ENCODE measurements at places on chromosomes 16 and 17.

DNA sequence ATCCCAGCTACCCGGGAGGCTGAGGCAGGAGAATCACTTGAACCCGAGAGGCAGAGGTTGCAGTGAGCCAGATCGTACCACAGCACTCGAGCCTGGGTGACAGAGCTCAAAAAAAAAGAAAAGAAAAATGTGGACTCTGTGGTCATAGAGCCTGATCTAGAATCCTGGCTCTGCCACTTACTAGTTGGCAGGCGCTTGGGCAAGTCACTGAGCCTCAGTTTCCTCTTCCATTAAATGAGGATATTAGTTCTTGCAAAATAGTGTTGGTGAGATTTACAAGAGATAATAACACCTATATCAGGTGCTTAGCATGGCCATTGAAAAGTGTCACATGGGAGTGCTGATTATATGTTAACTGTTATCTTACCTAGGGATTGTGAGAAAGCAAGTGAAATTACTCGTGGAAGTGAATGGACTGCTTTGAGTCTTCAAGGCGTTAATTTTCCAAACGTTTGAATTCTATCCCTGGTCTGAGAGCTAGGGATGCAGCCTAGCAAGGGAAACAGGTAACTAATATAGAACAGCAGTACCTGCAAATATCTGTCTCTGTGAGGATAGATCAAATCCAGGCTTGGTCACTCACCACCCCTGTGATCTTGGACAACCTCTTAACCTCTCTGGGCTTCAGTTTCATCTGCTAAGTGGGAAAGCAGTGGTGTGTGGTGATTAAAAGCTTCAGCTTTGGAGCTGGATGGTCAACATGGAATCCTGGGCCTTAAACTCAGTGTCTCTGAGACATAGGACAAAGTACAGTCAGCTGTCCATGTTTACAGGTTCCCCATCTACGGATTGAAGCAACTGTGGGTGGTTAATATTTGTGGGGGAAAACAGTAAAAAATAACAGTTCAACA, 953 bp upstream of the NSMCE1 start:
- no peak for DNase-seq

- no peak for DNase-seq
Measured at GRCh38 chr17:81455387-81455786, 57.2 kb downstream of the ACTG1 start.

GRCh38 chr16:31513884-31514283, 5.7 kb upstream of the RUSF1 start:
- DNase-seq = no peak

- DNase-seq = no peak
Measured at GRCh38 chr17:81682565-81683207, 911 bp downstream of the ARL16 start.

DNA sequence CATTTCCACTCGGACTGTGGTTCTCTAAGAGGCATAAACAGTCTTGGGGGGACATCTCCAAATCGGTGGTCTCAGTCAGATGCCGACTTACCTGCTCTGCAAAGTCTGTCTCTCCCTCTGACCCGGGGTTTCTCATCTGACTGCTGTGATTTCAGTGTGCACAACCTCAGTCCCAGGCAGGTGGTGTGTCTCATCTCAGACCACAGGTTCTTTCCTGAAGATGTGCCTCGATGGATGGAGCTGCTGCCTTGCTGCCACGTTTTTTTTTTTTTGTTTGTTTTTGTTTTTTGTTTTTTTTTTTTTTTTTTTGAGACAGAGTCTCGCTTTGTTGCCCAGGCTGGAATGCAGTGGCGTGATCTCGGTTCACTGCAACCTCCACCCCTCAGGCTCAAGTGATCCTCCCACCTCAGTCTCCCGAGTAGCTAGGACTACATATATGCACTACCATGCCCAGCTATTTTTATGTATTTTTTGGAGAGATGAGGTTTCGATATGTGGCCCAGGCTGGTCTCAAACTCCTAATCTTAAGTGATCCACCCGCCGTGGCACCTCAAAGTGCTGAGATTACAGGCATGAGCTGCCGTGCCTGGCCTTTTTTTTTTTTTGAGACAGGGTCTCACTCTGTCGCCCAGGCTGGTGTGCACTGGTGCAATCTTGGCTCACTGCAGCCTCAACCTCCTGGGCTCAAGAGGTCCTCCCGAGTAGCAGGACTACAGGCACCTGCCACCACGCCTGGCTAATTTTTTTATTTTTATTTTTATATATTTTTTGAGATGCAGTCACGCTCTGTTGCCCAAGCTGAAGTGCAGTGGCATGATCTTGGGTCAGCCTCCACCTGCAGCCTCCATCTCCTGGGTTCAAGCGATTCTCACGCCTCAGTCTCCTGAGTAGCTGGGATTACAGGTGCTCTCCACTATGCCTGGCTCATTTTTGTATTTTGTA, 15.4 kb downstream of the SPIRE2 start:
- DNase-seq = no peak

DNA sequence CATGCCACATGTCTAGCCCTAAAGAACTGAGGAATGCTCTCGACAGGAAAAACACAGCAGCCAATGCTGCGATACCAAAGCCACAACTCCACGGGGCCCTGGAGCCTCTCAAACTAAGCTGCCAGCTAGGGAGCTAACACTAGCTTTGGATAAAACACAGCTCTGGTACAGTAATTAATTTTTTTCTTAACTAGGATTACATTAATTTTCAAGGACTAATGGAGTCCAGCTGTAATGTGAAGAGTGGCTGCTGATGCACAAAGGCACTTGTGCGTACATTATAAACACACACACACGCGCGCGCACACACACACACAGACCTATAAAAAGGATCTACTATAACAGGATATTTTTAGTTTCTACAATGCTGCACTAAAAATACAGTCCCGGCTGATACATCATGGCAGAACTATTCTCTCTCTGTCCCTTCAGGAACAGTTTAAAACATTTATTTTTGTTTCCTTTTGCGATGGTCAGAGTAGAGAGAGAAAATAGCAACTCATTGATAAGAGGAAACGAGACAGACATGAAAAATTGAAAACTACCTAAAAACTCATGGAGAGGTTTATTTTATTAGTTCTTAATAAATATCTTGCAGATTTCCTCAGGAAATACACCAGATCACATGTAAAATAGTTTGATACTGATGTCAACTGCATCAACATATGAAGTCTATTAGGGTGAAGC, 88.5 kb downstream of the SMG6 start:
- peak; percentile 79 for DNase-seq

DNA sequence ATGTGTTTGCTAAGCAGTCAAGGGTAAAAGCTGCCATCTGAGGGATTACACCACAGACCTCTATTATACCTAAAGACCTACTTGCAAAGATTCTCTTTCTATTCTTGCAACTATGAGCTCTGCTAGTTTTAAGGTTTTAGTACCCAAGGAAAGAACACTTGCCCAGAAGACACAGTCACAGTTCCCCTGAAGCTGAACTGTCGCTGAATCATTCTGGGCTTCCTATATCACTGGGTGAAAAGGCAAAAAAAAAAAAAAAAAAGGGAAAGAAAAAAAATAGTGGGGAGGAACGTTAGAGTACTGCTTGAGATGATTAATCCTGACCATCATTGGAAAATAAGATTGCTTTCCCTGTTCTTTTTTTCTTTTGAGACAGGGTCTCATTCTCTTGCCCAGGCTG, 37.9 kb downstream of the LYRM1 start:
- DNase-seq = peak; percentile 24

GRCh38 chr17:8608001-8608400, 22.5 kb downstream of the MYH10 start:
- no peak for DNase-seq

DNA sequence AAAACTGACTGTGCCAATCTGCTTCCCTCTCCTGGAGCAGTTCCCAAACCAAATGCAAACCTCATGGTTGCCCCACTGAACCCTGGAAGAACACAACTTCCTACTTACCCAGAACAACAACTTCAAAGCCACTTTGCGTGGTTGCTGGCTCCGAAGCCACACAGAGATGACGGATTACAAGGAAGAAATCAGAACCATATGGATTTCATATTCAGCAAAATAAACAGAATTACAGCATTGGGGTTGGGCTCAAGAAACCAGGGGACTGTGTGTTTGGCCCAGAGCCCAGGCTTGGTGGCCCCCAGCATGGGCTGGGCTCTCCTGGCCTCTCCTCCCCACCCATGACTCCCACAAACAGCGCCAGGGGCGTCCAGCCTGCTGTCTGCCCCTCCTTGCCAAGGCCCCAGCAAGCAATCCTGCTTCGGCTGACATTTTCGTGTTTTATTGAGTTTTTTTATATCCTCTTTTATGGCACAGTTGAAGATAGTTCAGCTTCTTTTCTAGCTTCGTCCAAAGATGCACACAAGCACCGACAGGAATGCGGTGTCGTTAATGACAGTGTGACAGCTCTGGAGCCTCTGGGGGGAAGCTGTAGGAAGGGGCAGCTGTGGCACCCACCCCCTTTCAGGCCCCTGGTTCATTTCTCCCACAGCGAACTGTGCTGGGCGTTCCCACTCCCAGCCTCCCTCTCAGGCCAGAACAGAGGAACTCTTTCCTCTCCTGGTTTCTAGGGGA, 137.1 kb downstream of the GAS7 start:
- DNase-seq = no peak

DNA sequence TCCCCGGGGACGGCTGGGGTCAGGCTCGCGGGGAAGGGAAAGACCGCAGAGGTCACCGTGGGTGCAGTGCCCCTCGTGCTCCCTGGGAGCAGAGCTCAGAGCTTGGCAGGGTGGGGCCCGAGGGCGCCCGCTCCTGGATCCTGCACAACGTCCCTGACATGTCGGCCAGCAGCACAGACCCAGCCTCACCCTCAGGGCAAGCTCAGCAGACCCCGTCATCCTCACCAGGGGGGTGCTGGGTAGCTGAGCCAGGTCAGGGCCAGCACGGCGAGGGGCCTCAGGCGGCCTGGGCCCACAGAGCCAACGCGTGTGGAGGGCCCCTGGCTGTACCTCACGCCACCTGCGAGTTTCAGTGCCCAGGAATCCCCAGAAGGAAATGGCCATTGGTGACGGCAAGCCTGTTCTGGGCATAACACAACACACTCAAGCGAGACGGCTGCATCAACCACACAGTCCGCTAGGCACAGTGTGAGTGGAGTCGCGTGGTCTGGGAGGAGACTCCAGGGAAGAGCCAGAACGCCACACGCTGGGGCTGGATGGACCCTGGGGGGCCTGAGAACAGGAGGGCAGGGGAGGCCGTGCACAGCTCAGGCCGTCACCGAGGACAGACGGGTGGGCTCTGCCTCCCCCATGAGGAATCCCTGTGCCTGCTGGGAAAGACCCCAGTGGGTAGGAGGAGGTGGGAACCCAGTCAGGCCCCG, 60.3 kb downstream of the ZNF778 start:
- no peak for DNase-seq

DNA sequence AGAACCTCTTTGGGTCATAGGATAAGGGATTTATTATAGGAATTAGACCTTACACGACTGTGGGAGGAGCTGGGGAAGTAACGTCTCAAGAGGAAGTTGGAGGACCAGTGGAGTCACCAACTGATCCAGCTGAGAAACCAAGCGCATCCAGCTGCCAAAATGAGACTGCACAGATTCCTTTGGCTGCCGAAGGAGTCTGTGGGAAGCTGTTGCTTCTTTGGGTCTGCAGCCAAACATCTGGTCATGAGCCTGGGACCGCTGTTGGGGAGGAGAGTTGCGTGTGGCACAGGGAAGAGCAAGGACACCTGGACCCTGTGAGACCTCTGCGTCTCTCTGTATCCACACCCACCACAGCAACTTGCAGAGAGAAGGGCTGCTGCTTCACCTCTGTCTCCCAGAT, 2.4 kb upstream of the NACA2 start:
- no peak for DNase-seq

GRCh38 chr16:29806641-29807425, 504 bp downstream of the MAZ start:
- DNase-seq = peak; percentile 27

- no peak for DNase-seq
Measured at GRCh38 chr16:55351936-55352335, 27.9 kb downstream of the IRX6 start.

DNA sequence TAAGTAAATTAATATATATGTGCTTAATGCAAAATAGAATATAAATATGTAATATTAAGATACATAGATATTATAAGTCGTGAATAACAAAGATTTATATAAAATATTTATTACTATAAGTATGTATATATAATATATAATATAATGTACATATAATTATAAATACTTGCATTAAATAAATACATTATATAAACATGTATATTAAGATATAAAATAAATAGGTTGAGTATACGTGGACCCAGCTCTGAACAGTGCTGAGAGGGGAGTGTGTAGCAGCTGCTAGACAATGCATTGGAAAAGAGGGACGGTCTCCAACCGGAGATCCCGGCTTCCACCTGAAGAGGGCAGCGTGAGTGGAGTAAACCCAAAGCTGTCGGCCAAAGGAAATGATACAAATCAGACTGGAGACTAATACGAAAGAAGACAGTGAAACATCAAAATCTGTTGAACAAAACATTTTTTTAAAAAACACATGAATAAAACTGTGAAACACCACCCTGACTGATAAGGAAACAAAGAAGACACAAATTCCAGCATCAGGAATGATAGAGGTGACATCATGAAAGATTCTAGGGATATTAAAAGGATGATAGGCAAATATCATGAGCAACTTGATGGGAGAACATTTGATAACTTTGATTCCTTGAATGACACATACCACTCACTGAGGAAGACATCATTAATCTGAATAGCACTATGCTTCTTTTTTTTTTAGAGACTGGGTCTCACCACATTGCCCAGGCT, 125.4 kb upstream of the CHMP6 start:
- peak; percentile 49 for DNase-seq

DNA sequence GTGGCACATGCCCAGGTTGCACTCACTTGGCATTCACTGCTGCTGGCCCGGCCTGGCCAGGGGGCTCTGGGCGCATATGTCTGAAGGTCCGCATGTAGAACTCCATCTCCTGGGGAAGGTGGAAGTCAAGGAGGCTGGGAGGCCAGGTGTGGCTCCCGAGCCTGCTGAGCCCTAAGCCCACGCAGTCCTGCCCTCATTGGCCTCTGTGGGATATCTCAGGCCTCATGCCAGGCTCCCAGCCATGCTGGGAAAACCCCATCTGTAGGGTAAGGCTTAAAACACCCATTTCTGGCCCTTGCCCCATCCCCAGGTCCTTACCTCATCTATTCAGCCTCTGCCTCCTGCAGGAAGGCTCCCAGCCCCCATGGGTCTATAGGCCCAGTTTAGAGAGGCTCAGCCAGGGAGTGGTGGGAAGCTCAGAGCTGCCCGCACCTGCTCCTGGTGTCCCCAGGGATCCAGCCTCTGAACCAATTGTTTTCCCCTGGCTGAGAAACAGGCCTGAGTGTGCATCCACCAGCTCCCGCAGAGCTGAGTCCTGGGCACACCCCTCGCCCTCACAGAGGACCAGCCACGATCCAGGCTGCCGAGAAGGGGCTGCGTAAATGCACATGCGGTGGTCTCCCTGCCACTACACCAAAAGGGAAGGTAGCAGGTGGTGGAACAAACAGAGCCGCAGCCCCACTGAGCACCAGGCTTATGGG, 2.3 kb upstream of the TPPP3 start:
- DNase-seq = no peak

Measured in amniotic epithelial cell (primary cell).